ENCODE measurements at places on chromosomes 12 and 14.

DNA sequence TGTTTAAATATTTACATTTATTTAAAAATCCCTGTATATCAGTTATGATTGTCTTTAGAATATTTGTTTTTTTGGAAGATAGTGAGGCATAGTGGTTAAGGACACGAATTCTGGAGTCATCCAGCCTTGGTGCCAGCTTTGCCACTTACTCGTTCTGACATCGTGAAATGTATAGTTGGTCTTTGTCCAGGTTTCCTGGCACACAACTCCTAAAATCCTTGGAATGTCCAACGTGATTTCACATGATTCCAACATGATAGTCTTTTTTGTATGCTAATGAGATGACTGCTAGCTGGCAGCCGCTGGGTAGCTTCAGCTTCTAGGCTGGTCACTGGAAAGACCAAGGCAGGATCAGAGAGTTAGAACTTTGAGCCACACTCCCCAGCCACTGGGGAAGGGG lies 64.8 kb downstream of the PRICKLE1 start:
- DNase-seq: no peak

GRCh38 chr12:114408886-114409851 lies 3.2 kb upstream of the TBX5 start:
- DNase-seq: no peak

GRCh38 chr14:90091393-90091792 lies 29.6 kb downstream of the KCNK13 start:
- DNase-seq: peak; percentile 32

DNA sequence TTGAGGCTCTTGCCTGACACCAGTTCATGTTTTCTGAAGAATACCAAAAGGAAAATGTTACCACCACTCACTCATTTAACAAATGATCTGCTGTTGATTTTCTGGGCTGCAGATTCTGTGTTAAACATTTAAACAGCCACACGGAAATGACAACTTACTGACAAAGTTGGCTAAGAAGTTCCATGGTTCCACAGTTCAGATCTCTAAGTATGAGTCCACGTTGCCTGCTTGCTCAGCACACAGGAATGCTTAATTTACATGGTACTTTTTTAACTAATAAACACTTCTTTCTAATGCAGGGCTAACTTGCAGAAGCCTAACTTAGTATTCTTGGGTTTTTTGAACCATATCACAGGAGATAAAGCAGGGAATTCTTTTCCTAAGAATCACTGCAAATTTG lies 34.7 kb downstream of the PTGER2 start:
- no peak for DNase-seq

DNA sequence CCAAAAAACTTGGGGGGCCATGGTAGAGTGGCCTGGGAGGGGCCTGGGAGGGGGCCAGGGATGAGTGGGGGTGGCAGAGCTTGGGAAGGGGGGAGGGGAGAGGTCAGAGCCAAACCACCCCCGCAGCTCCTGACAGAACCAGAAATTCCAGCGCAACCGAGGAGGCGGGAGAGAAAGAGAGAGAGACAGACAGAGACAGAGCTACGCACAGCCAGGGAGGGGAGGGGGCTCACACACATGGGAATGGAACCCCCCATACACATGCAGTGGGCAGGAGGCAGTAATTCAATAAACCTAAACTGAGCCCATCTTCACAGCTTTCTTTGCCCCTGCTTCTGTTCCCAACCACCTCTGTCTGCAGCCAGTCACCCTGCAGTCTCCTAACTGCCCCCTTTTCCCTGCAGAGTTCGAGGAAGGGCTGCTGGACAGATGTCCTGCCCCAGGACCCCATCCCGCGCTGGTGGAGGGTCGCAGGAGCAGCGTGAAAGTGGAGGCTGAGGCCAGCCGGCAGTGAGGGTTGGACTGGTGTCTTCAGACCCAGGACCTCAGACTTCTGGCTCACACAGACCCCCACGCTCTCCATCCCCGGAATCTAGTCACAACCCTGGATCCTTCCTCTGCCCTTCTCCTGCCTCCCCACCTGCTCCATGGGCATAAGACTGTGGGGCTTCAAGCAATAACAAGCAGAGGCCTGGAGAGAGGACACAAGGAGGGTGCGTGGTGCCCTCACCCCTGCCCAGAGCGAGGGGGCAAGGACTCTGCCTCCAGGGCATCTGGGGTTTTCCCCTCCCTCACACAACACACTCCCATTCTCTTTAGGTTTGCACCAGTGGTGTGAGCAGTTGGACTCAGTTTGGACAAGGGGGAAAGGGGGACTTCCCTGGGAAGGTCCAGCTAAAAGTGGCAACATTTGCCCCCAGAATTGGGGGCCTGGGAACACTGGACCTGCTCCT lies 5.6 kb downstream of the NAB2 start:
- no peak for DNase-seq

GRCh38 chr14:104147346-104148125 lies 9.1 kb downstream of the KIF26A start:
- DNase-seq: no peak

DNA sequence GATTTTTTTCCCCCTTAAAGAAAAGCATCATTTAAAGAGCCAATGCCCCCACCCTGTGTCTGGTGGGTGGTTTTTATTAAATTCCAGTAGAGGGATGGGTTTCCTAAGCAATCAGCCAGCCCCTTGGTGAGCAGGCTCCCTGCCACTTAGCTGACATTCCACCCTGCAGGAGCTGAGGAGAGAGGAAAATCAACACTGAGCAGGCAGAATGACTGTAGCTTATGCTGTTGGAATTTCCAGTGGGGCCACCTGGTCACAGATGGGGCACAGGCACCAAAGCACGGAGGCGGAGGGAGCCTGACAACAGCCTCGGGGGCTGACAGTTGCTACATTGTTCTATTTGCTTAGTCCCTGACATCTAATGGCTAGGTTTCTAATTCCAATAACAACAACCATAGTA lies 127.7 kb downstream of the TMEM30B start:
- DNase-seq: no peak

- DNase-seq: no peak
These were observed 35.9 kb upstream of the TMTC2 start for GRCh38 chr12:82650627-82651337.

- no peak for DNase-seq
These were observed 49.5 kb downstream of the KLHL28 start for GRCh38 chr14:44912041-44912869.

- DNase-seq: no peak
These were observed 150.4 kb downstream of the CALM1 start for GRCh38 chr14:90547250-90547649.

- DNase-seq: no peak
These were observed 73.0 kb downstream of the PRMT8 start for GRCh38 chr12:3563966-3564365.

DNA sequence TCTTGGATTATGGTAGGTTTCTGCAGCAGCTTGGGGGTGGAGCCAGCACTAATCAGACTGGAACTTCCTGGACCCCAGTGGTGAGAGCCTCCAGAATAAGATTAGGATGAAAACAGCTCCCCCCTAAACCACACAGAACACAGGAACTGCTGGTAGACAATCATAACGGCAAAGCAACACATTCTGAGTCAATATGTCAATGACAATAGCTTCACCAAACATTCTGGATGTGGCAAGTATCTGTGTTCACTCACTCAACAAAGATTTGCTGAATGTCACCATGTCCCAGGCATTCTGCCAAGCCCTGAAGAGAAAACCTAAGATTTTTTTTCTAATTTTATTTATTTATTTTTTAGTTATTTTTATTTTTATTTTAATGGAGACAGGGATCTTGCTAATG lies 65.2 kb downstream of the LRRC74A start:
- no peak for DNase-seq

DNA sequence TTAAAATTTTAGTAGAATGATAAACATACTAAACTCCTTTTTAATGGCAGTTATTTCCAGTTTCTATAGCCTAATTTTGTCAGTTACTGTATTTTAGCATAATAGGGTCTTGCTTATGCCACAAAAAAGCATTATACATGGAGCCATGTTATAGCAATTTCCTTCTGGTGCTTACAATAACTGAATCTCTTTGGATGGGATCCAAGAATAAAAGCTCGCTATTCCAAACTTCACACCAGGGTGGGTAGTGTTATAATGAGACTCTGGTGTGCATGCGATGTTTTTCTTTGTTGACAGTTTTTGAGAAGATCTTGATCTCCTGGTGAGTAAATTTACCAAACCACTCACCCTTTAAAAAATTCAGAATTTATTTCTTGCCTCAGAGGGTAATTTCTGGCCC lies 90.4 kb upstream of the CCDC91 start:
- DNase-seq: no peak

- no peak for DNase-seq
These were observed 59.3 kb upstream of the CNTN1 start for GRCh38 chr12:40632933-40633332.

GRCh38 chr14:103562179-103562428 lies 353 bp downstream of the BAG5 start:
- DNase-seq: no peak

- no peak for DNase-seq
These were observed 53.9 kb downstream of the PELI2 start for GRCh38 chr14:56172074-56172473.

- DNase-seq: no peak
These were observed 23.4 kb downstream of the WBP11 start for GRCh38 chr12:14779834-14780233.

GRCh38 chr14:39467889-39468524 lies 35.8 kb upstream of the FBXO33 start:
- no peak for DNase-seq

- no peak for DNase-seq
These were observed 16.6 kb upstream of the TBX3 start for GRCh38 chr12:114700392-114701103.

DNA sequence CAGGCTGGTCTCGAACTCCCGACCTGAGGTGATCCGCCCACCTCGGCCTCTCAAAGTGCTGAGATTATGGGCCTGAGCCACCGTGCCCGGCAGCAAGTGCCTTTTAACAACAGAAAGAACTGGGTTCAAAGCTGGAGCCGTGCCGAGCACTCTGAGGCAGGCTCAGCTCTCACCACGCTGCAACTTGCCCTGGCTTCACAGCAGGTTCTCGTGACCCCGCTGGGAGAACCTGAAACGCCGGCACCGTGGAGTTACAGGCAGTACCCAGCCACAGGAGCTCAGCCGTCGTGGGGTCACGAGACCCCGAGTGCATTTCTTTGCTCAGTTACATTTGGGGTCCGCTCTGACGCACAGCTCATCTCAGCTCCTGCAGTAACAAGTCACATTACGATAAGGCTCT lies 14.4 kb downstream of the GOLGA3 start:
- DNase-seq: no peak

GRCh38 chr14:45091710-45092109 lies 7.8 kb downstream of the PRPF39 start:
- DNase-seq: no peak
